ENCODE measurements at places on chromosomes 2 and 18. TPM values are rescaled to one million over a fixed set of nuclear protein-coding genes. Genes with fewer than 3 reads are reported as not detected.

- DNase-seq: no peak
Measured at GRCh38 chr2:222398446-222398885, 25.9 kb upstream of the SGPP2 start.

DNA sequence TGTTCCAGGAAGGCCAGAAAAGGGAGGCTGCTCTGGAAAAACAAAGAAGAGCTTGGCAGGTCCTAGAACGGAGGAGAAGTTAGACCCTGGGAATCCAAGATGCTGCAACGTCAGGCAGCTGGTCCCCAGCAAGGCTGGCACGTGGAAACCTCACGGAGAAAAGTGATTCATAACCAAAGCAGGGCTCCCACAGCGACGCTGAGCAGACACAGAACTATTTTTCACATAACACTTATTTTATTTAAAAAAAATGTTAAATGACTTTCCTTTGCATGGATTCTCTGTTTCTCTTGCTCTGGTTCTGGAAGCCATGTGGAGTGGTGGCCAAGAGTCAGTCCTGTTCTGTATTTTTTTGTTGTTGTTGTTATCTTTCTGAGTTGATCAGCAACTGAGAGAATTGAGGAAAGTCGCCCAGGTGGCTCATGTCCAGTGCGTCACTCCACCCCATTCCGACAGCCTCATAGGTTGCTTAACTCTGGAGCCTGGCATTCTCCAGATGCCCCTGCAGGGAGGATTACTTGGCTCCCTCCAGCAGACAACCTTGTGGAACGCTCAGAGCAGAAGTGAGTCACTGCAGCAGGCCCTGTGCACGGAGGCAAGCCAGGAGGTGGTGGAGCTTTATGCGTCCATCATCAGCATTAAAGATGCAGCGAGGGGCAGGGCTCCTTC is 229.9 kb upstream of the HDAC4 start:
- DNase-seq: peak; percentile 96

The MROH2A gene
- total RNA-seq: not detected

The DYSF gene
- total RNA-seq: 1.4 TPM

The PLB1 gene
- not detected for total RNA-seq

The CCDC141 gene
- total RNA-seq: not detected

The AGPS gene
- 43.5 TPM for total RNA-seq

The TGFA gene
- 0.43 TPM for total RNA-seq

DNA sequence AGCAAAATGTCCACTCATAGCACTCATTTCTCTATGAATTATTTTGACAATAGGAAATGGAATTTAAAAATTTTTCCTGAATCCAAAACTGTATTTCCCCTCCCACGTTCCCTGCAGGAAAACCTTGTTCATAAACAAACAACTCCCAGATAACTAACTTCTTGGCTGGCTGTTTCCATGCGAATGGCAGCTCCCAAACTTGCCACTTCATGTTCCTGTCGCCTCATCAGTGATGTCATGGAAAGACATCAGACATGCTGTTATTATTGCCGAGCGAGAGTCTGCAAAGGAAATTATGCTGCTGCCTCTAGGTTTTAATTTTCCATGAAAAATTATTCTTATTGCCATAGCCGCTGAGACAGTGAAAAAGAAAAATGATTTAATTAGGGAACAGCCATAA is 117.0 kb upstream of the RIOK3 start:
- DNase-seq: no peak

The ONECUT2 gene
- not detected for total RNA-seq

- DNase-seq: no peak
Measured at GRCh38 chr2:220935789-220936321, 636.2 kb downstream of the EPHA4 start.

- no peak for DNase-seq
Measured at GRCh38 chr18:9101730-9102507, 580 bp upstream of the NDUFV2 start.

The PRKD3 gene
- 52.4 TPM for total RNA-seq

DNA sequence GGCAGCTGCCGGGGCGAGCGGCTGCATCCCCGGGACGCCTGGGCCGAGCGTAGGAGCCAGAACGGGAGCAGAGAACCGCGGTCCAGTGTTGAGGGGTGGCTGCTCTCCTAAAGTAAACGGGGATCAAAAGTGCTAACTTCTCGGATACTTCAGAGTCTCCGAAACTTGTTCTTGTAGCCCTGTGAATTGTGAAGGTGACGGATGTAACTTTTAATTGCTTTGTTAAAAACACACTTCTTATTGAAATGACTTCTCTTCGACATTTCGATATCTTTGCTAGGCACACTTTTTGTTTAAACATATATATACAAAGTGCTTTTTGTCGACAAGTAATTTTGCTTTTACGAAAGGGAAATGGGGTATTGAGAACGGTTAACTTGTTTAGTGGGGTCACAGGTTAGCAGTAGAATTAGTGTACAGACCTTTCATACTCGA is 540 bp downstream of the ATP9B start:
- no peak for DNase-seq

The PCGF1 gene
- 23.9 TPM for total RNA-seq

GRCh38 chr2:146587291-146587713 is 1257.5 kb upstream of the ACVR2A start:
- no peak for DNase-seq

- no peak for DNase-seq
Measured at GRCh38 chr18:38940475-38940862, 1374.9 kb upstream of the CELF4 start.

DNA sequence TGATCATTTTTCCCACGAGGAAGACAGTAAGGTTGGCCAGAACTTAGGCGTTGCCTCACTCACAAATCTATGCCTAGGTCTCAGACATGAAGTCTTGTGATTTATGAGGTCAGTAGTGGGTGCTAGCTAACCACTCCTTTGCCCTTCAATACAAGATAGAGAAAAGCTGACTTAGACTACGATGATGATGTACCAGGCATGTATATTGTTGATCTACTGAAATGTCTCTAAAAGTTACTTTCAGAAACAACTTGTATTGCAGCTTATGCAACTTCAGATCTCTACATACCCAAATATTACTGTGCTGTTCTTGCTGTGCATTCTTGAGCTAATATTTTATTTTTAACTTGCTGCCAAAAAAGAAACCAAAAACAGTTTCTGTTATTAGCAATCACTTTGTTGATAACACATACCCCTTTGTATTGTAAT is 30.6 kb downstream of the MAPRE2 start:
- DNase-seq: no peak

GRCh38 chr2:240526521-240526920 is 31.3 kb downstream of the ANKMY1 start:
- DNase-seq: no peak

DNA sequence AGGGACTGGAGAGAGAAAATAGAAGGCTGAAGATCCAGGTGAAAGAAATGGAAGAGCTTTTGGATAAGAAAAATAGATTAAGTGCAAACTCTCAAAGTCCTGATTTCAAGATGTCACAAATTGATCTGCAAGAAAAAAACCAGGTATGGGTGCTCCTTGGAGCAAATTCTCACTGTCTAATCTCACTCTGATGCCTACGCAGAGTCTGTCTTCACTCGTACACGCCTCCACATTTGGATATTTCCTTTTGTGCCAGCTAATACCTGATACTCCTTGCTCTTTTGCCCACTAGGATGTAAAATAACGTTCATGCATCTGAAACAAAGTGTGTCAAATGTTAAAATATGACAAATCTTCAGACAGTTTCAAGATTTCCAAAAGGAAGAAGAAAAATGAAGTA is 99.4 kb downstream of the CCDC102B start:
- no peak for DNase-seq

DNA sequence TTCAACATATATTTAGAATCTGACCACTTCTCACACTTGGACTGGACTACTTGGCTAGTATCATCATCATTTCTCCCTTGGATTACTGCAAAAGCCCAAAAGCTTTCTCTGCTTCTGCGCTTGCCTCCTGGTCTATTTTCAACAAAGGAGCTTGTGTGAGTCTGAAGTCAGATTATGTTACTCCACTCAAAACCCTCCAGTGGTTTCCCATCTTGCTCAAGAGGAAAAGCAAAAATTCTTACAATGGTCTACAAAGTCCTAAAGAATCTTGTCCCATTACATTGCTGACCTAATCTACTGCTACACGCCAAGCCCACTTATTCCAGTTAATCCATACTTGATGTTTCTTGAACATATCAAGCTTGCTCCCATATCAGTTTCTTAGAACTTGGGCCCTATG is 9.6 kb downstream of the PREPL start:
- DNase-seq: no peak

DNA sequence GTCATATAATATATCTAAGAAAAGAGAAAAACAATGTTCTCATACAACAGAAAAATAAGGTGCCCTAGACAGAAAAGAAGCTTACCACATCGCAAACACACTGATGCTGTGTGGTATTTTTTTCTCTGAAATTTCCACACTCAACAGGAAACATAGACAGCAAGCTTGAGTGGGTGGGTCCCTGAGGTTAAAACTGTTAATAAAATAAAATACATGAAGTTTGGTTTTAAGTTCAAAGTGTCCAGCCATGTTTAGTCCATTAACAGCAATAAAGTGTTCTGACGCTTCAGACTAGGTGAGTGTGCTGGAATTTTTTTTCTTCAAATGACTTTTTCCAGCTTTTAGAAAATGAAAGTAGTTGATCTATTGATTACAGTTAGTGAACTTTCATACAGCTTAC is 83.3 kb upstream of the EPB41L5 start:
- DNase-seq: no peak

DNA sequence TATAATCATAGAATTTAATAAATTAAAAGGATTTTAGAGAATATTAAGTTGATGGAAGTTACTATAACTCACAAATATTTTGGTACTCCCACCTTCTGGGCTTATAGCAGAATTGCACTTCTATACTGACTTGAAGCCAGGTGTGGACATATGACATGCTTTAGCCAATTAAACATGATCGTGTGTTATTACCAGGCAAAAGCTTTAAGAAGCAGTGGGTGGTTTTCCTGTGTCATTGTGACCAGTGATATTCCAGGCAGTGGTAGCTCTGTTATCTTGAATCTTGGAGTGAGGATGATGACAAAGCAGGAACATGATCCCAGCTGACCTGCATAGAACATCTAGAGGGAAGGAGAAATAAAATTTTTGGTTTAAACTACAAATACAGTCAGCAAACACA is 370.9 kb upstream of the ZEB2 start:
- DNase-seq: no peak

The CCDC88A gene
- 28.3 TPM for total RNA-seq

- DNase-seq: no peak
Measured at GRCh38 chr2:237724811-237725478, 73.6 kb upstream of the RBM44 start.

The CGREF1 gene
- 29.1 TPM for total RNA-seq

GRCh38 chr2:60383401-60384143 is 169.9 kb downstream of the BCL11A start:
- DNase-seq: no peak

The TLX2 gene
- total RNA-seq: 0.07 TPM

- DNase-seq: no peak
Measured at GRCh38 chr2:39401319-39401718, 35.8 kb downstream of the MAP4K3 start.

- no peak for DNase-seq
Measured at GRCh38 chr2:79453918-79454317, 58.9 kb upstream of the CTNNA2 start.

The TTC27 gene
- 52.7 TPM for total RNA-seq

DNA sequence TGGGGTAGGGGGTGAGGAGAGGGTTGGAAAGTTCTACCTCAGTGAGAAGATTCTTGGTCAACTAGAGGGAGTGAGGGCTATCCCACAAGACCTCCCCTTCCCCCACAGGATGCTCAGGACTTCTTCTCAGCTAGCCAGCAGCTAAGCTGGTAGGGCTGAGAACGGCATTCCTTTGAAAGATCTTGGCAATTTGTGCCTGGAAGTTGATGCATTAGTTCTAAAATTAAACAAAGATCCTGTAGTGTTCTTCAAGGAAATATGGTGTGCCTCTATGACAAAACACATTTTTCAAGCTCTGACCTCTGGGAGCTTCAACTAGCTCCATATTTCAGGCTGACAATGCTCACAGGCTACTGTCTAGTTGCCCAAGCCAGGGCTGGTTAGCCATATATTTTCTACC is 2.3 kb downstream of the LYPD1 start:
- DNase-seq: no peak

GRCh38 chr2:239363946-239364637 is 36.7 kb downstream of the HDAC4 start:
- DNase-seq: no peak

DNA sequence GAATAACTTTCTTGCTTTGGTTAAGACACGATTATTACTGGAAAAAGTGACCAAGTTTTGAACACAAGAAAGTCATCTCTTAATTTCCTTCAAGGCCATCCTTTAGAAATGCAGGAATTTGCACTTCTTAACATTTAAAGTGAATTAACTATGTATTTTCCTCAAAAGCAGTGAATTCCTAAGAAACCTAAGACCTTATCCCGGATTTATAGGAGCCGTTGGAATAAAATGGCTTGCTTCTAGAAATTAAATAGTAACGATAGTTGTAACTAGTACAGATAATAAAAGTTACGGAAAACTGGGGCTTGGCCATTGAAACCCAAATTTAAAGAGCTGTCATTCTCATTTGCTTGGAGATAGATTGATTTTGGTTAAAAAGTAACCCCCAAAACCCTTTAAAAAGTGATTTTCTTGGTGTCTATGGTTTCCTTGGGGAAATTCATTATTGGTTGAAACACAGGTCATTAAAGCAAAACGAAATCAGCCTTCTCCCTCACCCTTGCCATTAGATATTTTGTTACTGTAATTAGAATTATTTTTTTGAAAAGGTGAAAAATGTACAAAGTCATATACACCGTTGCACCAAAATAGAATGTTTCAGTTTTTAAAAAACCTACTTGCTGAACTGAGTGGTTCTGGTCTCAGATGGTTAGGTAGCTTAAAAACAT is 2.0 kb downstream of the SKOR2 start:
- DNase-seq: no peak

The SLC5A7 gene
- not detected for total RNA-seq

DNA sequence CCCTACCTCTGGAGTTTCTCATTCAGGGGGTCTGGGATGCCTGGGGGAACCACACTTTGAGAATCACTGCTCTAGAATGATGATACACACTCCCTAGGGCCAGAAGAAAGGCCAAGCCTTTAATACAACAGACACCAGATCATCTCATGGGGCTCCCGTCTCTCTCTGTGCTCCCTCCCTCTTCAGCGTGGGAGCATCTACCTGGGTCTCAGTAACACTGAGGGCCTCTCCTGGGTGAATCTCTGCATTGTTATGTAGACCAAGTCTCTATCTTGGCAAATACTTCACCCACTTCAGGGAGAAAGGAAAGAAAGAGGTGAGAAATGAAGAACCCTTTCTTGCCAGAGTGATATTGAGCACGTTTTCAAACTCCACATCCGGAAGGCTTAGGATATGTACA is 146.8 kb upstream of the MSH6 start:
- no peak for DNase-seq

The TRMT61B gene
- 10.1 TPM for total RNA-seq

The CROCC2 gene
- total RNA-seq: not detected

GRCh38 chr2:48250474-48250844 is 279.5 kb upstream of the STON1 start:
- no peak for DNase-seq

The LGALSL gene
- total RNA-seq: 4.5 TPM

Measured in MG63 (cell line).